ENCODE measurements at places on chromosomes 1 and 21.

GRCh38 chr1:8382051-8382505 lies 64.2 kb downstream of the SLC45A1 start:
- no peak for DNase-seq

GRCh38 chr21:45923146-45923545 lies 58.4 kb upstream of the COL6A1 start:
- peak; percentile 56 for DNase-seq

GRCh38 chr1:152145769-152146168 lies 13.3 kb downstream of the RPTN start:
- no peak for DNase-seq

DNA sequence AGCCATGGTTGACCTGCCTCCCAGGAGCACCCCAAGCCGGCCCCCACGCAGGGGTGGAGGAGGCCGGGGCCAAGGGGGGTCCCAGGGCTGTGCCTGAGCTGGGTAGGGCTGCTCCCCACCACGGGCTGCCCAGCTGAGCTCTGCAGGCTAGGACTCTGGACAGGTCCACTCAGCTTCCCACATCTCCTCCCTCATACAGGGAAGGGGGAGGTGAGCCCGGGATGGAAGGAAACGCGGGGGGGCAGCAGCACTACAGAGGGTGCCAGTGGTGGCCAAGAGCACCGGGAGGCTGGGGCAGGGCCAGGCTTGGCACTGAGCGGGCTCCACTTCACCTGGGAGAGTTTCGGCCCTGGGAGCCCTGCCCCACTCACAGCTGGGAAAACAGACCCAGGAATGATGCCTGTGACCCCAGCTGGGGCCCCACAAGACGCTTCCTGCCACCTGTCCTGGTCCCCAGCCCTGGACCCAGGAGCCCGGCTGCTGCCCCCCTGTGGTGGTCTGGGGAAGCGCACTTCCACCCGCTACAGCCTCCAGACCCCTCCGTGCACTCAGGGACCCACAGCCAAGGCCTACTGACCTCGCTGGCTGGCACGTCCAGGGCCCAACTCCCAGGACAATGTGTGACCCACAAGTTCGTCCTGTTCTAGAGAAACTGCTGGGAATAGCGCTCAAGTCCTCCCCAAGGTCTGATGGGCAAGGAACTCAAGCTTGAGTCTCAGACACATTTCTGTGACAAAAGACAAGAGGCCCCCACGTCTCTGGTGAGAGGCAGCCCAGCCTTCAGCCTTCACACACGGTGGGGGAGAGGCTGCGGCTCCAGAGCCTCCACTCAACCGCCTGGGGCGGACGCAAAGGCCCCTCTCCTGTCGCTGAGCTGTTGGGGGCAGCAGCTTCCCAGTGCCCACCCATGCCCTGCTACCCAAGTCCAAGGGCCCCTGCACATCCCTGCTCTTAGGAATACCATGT lies 3.0 kb downstream of the AURKAIP1 start:
- peak; percentile 93 for DNase-seq

GRCh38 chr1:206883160-206883559 lies 14.1 kb upstream of the IL24 start:
- no peak for DNase-seq

DNA sequence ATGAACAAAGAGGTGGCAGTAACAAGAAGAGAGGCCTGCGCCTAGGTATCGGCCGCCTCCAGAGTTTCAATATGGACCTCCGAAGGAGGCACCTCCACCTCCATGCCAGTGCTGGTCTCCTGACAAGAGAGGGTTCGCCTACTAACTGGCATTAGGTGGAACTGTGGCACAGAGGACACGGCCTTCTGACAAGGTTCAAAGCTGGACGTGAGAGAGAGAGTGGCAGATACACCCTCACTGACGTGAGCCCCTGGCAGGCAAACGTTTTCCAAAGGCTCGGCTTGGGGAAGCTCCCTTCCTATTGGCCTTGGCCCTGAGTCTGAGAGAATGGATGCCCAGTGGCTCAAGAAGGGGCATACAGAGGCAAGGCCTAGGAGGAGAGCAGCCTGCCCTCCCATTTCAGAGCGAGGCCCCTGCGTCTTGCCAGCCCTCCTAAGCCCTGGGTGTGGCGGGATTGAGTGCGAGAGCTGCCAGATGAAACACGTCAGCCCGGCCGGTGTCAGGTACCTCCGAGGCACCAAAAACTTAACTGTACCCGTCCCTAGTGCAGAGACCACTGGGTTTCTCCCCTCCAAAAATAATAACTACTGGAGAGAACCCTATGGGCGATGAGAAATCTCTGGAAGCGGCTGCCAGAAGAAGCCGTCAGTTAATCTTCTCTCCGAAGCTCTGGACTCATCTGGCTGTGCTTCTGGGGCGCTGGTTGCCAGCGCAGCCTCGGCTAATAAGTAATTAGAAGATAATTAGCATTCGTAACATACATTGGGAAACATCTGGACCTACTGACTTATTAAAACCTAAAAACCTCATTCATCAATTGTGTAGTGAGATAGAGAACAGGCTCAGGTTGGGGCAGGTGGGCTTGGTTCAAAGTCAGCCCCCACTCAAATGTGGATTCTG lies 283.6 kb downstream of the NPHP4 start:
- no peak for DNase-seq

GRCh38 chr1:110680036-110680735 lies 5.4 kb upstream of the KCNA3 start:
- DNase-seq = no peak

- DNase-seq = no peak
Observed at GRCh38 chr1:63916485-63917360, 142.9 kb downstream of the ROR1 start.

DNA sequence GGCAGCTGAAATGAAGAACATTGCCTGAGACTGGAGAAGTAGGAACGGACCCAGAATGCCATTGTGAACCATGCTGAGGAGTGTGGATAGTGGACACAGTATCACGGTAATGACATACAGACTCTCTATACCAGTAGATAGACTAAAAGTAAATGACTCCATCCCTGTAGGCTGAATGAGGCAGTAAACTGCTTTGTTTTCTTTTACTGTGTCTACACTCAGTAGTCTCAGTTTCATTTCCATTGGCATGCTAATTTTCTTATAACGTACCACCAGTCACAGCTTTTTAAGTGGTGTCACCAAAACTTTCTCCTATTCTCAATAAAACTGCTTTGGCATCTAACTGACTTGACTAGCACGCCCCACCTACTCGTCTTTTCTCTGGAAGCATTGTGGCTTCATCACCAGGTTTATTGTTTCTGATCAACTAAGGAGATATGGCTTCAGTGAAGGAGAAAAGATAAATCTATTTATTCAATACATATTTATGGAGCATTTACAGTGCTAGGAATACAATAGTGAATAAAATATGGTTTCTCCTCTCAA lies 8.4 kb upstream of the ZNF697 start:
- no peak for DNase-seq

DNA sequence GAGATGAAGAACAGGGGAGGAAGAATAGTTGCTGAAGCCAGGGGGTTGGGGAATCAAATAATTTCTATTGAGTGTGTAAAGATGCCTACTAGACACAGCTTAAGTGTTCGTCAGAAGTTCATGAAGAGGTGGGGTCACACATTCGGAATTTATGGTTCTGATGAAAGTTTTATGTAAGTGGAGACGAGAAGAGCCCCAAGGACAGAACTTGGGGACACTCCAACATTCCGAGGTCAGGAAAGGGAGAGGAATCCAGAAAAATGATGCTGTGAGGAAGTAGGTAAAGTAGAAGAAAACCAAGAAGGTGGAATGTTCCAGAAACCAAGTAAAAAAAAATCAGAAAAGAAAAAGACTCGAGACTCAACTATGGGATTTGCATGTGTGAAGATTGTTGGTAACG lies 272.5 kb downstream of the SIPA1L2 start:
- no peak for DNase-seq

- DNase-seq = no peak
Observed at GRCh38 chr1:86352086-86352485, 44.0 kb downstream of the ODF2L start.

- DNase-seq = peak; percentile 69
Observed at GRCh38 chr1:105793536-105794146, 1262.8 kb upstream of the PRMT6 start.

DNA sequence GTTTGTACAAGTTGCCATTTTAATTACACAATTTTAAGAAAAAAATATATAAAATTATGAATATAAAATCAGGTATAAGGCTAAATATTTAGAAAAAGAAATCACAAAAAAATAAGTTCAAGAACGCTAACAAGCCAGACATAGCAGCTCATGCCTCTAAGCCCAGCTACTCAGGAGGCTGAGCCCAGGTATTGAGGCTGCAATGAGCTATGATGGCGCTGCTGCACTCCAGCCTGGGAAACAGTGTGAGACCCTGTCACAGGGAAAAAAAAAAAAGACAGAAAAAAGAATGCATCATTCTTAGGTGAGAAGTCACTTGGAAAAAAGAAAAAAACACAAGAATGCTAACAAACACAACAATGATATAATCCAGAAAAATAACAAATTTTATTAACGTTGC lies 112.3 kb upstream of the PRDX6 start:
- DNase-seq = no peak

DNA sequence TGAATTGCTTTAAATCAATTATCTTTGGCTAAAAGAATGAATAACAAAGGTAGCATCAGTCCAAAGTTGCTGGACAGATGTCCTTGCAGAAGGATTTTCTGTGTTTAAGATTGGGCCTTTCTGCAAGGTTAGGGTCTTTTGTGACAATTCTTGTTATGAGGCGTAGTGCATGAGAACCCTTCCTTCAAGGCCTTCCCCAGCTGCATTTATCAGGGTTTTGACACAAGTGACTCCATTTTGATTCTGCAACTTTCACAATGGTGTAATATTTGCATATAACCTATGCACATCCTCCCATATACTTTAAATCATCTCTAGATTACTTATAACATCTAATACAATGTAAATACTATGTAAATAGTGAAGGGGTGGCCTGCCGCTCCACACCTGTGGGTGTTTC lies 1.1 kb upstream of the SETD4 start:
- no peak for DNase-seq

All from SK-N-SH (cell line).